ENCODE measurements at places on chromosomes 12 and 14. TPM values are rescaled to one million over a fixed set of nuclear protein-coding genes. Genes with fewer than 3 reads are reported as not detected.

DNA sequence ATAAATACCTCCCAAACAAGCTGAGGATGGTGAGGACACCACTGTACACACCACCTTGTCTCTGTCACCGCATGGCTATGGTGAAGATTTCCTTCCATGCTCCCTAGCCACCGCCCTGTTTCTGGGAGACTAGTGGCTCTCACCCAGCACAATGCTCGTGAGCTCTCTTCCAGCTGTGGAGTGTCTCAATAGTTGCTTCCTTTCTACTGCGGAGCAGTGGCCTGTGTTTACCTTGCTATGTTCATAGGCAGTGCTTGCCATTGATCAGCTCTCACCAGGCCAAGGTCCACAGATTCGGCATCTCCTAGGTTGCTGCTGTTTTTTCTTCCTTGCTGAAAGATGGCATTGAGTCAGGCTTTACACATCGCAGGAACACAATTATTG is 313.6 kb upstream of the RTL1 start:
- no peak for DNase-seq

SERPINA1 gene
- total RNA-seq, result 1.6 TPM

RAB2B gene
- total RNA-seq, result 56.7 TPM

DNA sequence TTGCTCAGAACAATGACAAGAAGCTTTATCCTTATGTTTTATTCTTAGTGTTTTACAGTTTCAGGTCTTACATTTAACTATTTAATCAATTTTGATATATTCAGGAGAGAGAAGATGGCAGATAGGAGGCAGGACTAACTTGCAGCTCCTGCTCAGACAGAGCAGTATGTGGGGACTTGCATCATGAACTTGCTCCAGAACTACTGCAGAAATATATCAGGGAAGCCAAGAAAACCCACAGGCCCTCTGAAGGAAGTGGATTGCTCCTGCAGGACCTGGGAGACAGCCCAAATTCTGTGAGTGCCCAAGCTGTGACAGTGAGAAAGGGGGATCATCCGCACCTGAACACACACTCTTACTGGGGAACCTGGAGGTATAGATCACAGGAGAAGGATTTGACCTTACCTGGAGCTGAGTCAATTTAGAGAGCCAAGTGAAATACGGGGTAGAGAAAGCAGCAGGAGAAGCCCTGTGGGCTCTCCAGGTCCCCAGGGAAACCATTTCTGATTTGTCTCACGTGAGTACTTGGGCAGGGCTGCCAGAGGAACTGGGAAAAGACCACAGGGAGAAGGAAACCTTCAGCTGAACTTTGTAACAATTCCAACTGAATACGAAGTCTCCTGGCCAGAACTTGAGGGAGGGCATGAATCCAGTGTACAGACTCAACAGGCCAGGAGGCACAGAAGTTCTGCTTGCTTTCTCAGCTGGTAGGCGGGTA is 28.9 kb upstream of the TSPAN8 start:
- no peak for DNase-seq

DNA sequence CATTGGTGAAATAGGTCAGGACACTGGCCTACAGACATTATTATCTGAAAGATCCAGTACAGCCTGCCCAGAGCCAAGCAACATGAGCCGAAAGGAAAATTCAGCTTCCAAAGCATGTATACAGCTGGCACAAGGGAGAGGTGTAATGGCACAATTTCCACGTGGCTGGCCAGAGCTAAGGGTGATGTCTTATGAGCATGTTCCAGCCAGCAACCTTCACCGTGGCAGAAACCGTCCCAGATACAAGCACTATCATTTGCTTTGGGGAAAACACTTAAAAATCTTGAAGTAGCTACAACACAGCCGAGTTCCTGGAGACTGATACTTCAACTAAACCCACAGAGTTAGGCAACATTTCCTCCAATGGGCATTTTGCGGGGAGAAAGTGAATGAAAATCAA is 44.5 kb downstream of the CORO1C start:
- DNase-seq, result no peak

TAS2R13 gene
- 2.4 TPM for total RNA-seq

DNA sequence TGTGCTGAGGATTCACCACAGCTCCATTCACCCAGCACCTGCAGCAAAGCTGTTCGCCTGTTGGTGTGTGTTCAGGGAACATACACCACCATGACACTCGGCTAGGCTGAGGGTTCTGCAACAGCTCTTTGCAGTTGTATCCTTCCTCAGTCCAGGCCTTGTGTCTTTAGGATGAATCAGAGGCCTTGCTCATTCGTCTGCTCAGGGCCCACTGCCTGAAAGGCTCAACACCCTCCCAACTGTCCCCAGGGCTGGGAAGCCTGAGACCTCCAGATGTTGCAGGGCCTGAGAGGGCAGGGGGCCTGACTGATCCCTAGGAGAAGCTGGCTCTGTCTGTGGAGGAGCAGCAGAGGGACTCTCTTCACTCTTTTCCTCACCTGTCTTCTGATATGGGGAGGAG is 11.2 kb downstream of the ZDHHC22 start:
- DNase-seq, result no peak

GRCh38 chr14:53444677-53445312 is 291.7 kb upstream of the DDHD1 start:
- no peak for DNase-seq

CATSPERB gene
- 4.1 TPM for total RNA-seq

GRCh38 chr12:105194947-105195346 is 41.0 kb downstream of the APPL2 start:
- no peak for DNase-seq

GRCh38 chr14:38490273-38490672 is 234.4 kb upstream of the CLEC14A start:
- DNase-seq, result no peak

SYNDIG1L gene
- total RNA-seq, result 6.9 TPM

CMKLR1 gene
- 1.2 TPM for total RNA-seq

- no peak for DNase-seq
Observed at GRCh38 chr14:55212634-55213033, 21.2 kb upstream of the DLGAP5 start.

DNA sequence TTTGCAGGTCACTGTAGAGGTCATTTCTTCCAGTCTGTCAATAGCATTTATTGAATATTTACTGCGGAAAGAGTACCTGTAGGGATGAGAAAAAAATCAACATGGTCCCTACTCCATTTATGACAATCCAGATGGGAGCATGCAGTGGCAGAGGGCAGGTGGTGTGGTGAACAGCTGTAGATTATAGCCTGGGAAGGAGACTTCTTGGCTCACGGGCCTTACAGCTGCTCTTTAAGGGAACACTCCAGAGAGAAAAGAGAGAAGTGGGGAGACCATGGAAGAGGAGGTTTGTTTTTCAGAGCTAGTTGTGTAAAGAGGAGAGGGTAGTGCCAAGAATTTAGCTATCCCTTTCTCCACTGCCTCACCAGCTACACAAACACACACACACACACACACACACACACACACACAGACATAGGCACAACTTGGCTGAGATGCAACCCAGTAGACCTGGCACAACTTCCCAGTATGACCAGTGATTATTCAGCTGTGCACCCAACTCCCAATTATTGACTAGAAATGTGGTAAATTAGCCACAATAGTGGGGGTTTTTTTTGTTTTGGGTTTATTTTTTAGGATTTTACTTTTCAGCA is 41.0 kb downstream of the GPHB5 start:
- DNase-seq, result no peak

GRCh38 chr12:1907652-1908611 is 10.5 kb downstream of the CACNA2D4 start:
- DNase-seq, result peak; percentile 9

GRCh38 chr12:12606781-12607589 is 4.7 kb upstream of the CREBL2 start:
- no peak for DNase-seq

Measured in frontal cortex (tissue), 4 donors.